Astrocyte (in vitro differentiated cells and primary cell): ENCODE measurements at places on chromosomes 12 and 14.

GRCh38 chr14:50025776-50026175, 90.6 kb downstream of the VCPKMT start:
- DNase-seq, result no peak

DNA sequence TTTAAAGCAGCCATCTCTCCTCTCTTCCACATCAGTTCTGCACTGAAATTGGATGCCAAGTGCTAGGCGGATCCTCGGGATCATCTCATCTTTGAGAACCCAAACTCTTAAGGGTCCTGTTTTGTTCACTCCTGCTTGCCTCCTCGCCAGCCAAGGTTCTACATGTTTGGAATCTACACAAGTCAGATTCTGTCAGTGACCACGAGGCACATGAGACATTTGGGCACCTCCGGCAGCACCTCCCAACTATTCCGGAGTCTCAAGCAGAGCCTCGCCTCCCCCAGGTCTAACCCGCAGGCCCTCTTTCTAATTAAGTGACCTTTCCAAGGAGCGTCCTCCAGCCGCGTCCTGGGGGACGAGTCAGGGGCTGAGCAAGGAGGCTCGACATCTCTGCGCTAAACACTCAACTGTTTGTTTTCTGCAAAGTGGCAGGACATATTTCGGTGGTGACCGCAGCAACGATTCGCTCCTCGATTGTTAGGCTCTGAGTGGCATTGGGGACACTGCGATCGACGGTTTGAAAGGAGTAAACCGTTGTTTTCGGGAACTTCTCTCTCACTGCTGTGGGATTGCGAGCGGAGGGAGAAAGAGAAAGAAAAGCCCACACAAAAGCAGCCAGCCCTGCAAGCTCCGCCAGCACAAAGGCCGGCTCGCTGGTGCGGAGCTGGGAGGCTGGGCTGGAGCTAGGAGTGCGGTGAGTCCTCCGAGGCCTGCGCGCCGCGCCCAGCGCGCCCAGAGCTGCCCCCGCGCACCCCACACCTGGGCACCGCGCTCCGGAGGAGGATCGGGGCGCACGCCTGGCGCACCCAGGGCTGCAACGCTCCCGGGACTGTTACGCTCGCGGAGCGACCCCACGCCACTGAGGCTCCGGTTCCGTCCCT, 640 bp downstream of the ARMH4 start:
- DNase-seq, result peak; percentile 35

DNA sequence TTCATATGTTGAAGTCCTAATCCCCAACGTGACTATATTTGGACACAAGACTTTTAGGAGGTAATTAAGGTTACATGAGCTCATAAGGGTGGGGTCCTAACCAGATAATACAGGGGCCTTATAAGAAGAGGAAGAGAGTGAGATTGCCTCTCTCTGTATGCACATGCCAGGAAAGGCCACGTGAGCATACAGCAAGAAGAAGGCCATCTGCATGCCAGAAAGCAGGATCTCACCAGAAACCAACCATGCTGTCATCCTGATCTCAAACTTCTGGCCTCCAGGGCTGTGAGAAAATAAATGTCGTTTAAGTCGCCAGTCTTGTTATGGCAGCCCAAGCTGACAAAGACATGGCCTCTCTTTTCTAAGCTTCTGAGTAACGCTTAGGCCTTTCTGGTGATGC, 69.0 kb upstream of the GPHB5 start:
- no peak for DNase-seq

- DNase-seq, result no peak
Measured at GRCh38 chr12:87338681-87339080, 690.5 kb downstream of the C12orf50 start.

DNA sequence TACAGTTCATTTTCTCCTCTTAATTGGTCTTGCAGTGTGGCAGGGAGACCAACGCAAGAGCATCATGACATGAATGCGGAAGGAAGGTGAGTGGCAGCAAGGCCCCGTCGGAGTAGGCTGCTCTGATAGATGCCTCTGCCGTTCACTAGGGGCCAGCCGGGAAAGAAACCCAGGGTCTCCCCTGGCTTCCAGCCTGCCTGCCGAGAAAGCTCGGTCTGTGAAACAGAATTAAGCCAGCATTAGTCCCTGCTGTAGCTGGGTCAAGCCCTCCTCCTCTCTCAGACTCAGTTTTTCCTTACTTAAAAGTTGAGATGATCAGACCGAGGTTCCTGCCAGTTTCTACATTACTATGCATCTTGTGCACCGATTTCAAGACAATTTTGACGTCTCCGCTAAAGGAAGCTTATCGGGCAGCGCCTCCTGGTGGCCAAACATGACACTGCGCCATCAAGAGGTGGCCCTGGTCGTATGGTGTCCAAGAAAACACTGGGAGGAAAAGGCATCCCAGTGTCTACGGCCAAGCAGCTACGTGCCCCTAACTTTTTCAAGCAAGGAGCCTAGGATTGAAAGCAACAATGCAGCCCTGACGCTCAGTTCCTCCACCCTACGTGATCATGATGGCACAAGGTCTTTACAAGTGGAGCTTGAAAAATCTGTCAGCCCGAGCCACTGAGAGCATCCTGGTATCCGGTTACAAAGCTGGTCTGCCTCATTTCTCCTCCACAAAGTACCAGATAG, 131.6 kb downstream of the KSR2 start:
- peak; percentile 38 for DNase-seq

GRCh38 chr14:77141214-77142004, at the start of gene ZDHHC22:
ZDHHC22 (minus strand) TSS chr14:77141791; CDS start chr14:77139738, 2,053 bp downstream.
- peak; percentile 23 for DNase-seq

- no peak for DNase-seq
Measured at GRCh38 chr12:109808876-109809646, 24.1 kb downstream of the TRPV4 start.

DNA sequence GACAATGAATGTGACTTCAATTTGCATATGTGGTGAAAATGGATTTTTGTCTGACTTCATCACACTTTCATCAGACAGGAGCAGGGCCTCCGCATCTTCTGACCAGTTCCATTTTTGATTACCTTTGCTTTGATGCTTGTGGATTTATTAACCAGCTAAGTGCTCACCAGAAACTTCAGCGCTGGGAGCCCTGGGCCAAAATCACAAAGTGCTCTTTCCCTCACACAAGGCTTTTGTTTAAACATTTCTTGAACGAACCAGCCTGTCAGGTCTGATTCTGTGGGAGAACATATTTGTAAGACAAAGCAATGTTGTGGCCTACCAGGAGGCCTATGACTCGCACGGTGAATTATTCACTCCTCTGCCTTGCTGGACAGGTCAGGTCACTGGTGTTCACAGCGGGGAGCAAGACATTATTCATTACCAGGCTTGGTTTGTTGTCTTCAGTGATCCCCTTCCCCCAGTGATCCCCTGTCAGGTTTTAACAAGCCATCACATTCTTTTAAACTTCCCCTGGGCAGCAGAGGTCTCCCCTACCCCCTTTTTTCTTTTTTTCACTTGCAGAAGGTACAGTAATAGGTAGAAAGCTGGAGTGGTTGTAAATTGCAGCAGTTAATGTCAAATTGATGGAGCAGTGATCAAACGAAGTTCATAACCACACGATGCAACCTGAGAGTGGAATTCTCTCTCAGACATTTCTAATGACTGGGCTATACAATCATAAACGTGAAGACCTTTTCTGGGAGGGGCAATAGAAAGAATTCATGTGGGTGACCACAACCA, 167.5 kb upstream of the PRICKLE1 start:
- DNase-seq, result peak; percentile 100

DNA sequence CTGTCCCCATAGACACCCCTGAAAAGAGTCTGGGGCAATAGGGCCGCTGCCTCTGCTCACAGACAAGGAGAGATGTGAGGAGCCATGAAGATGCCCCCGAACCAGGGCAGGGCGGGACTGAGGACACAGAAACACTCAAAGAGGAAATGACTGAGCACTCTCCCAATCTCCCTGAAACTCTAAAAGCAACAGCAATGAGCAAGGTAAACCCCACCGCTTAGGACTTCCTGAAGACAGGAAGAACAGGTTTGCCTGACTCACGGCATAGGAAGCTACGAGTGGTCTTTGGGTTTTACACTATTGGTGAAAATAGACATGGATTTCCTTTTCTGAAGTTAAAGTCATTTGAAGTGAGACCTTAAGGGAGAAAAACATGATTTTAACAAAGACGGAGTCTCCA, 32.5 kb downstream of the STX2 start:
- DNase-seq, result no peak

DNA sequence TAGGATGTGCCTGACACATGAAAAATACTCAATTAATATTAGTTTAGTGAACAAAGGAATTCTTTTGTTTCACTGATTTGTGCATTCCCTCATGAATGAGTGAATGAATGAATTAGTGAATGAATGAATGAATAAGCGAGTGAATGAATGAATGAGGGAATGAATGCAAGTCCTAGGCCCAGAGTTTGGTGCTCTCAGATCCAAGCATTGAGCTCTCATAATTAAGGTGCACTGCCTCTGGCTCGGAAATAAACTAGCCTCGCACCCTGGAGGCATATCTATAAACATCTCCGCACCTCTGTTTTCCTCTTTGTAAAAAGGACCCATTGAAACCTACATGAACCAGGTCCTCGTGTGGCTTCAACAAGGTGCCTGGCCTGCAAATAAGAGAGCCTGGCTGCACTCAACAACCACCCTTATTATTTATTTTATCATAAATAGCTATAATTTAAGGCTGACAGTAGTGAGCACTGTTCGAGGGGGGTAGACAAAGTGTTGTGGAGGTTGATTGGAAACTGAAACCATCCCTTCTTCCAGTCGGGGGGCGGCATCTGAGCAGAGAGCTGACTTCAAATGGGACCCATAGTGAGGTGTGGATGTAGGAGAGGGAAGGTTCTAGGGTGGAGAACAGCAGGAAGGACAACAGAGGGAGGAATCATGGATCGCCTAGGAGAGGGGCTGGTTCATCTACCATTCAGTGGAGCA, 316.8 kb downstream of the BCL11B start:
- DNase-seq, result no peak

GRCh38 chr12:89566615-89567014, 40.8 kb upstream of the POC1B start:
- peak; percentile 73 for DNase-seq

DNA sequence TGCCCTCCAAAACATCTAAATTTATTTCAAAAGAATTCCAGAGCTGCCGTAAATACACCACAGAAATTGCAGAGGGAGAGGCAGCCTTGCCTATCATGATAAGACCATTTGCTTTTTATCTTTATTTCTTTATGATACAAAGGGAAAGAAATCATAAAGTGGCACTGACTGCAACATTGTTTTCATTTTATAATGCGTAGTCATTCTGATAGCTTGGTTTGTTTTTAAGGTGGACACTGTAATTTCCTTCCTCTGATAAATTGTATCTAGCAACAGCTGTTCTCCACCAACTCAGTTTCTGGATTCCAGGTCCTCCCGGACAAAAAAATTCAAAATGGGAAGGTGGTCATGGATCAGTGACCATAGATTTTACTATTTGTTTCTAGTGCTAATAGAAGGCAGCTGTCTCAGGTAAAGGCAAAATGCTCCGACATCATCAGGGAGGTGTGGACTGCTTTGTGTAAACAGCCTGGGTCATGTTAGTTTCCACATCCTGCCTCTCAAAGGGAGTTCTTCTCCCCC, 623 bp upstream of the TSPAN8 start:
- DNase-seq, result peak; percentile 10

GRCh38 chr12:25034676-25035075, 85.8 kb upstream of the BCAT1 start:
- no peak for DNase-seq

GRCh38 chr12:76895796-76896195, 17.0 kb upstream of the CSRP2 start:
- no peak for DNase-seq

DNA sequence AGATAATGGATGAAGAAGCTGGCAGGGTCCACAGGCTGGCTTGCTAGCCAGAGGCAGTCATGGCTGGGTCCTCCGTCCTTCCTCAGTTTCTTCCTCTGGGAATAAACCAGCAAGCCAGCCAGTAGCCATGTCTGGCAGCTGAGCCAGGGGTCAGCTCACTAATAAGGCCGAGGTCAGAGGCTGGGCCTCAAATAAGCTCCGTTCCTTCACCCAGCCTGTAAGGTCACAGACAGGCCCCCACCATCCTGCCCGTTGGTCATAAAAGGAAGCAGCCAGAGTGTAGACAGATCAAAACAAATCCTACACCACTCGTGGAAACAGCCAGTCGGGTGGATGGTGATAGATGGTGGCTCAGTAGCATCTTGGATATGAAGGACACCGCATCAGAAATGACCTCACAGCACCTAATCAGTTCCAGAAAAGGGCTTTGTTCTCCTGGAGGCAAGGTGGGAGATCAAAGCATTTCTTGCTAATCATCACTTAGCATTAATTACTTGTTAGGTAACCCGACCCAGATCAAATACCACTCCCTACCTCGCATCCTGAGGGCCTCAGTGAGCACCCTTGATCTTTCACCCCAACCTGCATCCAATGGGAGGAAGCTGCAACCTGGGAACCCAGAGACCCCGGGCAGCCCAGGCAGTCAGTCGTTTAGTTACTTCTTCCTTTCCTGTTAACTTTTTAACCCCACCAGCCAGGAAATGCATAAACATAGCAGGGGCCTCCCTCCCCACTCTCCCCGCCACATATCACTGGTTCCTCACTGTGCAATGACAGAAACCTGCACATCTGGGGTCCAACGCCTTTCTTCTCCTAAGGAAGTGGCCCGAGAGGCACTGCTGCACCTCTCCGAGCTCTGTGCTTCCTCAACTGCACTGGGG, 90.2 kb downstream of the KDM2B start:
- DNase-seq, result no peak

DNA sequence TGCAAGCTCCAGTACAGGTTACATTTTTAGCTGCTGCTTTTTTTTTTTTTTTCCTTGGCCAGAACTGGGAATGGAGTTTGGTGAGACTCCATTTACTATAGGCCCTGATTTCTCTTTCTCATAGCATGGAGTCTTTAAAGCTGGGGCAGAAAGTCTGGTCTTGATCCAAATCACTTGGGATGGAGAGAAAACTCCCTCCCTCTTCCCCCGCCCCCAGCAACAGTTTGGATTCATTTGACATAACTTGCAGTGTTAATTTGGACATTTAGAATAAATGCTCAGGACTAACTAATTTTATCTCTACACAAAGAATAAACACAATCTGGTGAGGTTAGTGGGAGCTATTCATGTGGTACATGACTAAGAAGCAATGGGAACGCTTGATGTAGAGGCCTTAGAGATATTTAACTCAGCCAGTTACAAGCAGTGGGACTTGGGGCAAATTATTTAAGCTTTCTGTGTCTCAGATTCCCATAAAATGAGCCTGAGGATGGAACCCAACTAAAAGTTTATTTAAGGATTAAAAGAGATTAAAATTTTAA, 107.3 kb upstream of the ARHGAP5 start:
- DNase-seq, result peak; percentile 68

DNA sequence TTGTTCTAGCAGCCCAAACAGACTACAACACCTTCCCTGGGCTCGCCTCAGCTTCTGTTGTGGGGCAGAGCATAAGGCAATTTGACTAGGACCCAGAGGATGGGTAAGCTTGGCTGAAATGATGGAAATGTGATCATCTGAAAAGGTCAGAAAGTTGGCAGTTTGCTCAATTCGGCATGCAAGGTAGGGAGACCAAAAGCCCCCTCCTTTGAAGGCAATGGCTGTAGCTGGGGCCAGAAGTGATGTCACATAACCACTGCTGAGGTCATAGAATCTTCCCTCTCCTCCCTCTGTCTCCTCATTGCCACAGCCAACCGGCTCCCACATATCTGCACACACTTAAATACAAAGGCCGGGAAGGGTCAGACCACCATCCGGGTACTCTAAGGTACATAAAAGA, at the start of gene TPPP2:
TPPP2 (plus strand) TSS at position 301 of the 400 bp plus-strand sequence. CDS start 365 bp downstream, outside the sequence.
- DNase-seq, result no peak

GRCh38 chr14:104268725-104269436, 130.5 kb downstream of the KIF26A start:
- no peak for DNase-seq
